CD4-positive, alpha-beta T cell (primary cell): ENCODE measurements at places on chromosomes 5 and 9. TPM values are rescaled to one million over a fixed set of nuclear protein-coding genes. Genes with fewer than 3 reads are reported as not detected.
A peak's percentile ranks its signal among the peaks of the same experiment; 100 is the strongest.

DNA sequence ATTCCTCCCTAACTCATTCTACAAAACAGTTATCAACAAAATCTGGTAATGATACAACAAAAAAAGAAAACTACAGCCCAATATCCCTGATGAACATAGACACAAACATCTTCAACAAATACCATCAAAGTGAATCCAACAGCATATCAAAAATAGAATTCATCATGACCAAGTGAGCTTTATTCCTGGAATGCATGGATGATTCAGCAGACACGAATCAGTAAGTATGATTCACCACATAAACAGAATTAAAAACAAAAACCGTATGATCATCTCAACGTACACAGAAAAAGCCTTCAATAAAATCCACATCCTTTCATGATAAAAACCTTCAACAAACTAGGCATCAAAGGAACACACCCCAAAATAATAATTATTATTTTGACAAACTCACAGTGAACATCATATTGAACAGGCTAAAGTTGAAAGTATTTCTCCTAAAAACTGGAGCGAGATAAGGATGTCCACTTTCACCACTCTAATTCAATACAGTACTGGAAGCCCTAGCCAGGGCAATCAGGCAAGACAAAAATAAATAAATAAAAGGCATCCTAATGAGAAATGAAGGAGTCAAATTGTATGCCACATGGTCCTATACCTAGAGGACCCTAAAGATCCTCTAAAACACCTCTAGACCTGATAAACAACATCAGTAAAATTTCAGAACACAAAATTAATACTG lies 305.1 kb upstream of the RGMB start:
- H3K4me3 ChIP-seq: no peak overlapping the region
- no peaks in the 10 kb centered on the region for H3K36me3 ChIP-seq
- no peaks in the 10 kb centered on the region for H3K4me1 ChIP-seq
- no peaks in the 10 kb centered on the region for H3K27me3 ChIP-seq

GRCh38 chr5:149456597-149457392 lies 77.7 kb upstream of the IL17B start:
- no peaks in the 10 kb centered on the region for H3K27me3 ChIP-seq
- no peak overlapping the region for H3K4me3 ChIP-seq
- no peaks in the 10 kb centered on the region for H3K4me1 ChIP-seq
- H3K27ac ChIP-seq: no peak overlapping the region
- no peak for DNase-seq
- H3K36me3 ChIP-seq: no peaks in the 10 kb centered on the region

DNA sequence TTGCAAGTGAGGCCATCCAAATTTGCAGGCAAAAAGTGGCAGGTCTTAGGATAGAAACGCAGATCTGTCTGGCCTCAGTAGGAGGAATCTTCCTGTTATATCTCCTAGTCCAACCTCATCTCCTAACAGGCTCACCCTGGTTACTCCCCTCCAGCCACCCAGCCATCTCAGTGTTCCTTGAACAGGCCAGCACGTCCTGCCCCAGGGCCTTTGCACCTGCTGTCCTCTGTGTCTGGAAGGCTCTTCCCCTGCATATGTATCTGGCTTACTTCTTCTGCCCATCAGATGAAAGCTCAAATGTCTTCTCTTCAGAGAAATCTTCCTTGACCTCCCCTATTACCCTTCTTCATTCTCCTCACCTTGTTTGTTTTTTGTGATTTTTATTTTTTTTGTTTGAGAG lies 107.3 kb upstream of the ALDH1B1 start:
- no peaks in the 10 kb centered on the region for H3K27me3 ChIP-seq
- no peak for DNase-seq
- H3K36me3 ChIP-seq: no peaks in the 10 kb centered on the region
- no peak overlapping the region for H3K4me3 ChIP-seq
- H3K4me1 ChIP-seq: no peaks in the 10 kb centered on the region
- no peak overlapping the region for H3K27ac ChIP-seq

- peaks cover 100% of the 10 kb centered on the region for H3K36me3 ChIP-seq
- H3K4me1 ChIP-seq: no peaks in the 10 kb centered on the region
- H3K27me3 ChIP-seq: no peaks in the 10 kb centered on the region
- H3K4me3 ChIP-seq: no peak overlapping the region
- no peak overlapping the region for H3K27ac ChIP-seq
Observed at GRCh38 chr5:96745844-96746531, 61.8 kb downstream of the ERAP1 start.

GRCh38 chr5:121688781-121689180 lies 162.9 kb upstream of the FTMT start:
- no peak overlapping the region for H3K27ac ChIP-seq
- H3K4me1 ChIP-seq: no peaks in the 10 kb centered on the region
- no peak overlapping the region for H3K4me3 ChIP-seq
- no peak for DNase-seq
- no peaks in the 10 kb centered on the region for H3K36me3 ChIP-seq

DNA sequence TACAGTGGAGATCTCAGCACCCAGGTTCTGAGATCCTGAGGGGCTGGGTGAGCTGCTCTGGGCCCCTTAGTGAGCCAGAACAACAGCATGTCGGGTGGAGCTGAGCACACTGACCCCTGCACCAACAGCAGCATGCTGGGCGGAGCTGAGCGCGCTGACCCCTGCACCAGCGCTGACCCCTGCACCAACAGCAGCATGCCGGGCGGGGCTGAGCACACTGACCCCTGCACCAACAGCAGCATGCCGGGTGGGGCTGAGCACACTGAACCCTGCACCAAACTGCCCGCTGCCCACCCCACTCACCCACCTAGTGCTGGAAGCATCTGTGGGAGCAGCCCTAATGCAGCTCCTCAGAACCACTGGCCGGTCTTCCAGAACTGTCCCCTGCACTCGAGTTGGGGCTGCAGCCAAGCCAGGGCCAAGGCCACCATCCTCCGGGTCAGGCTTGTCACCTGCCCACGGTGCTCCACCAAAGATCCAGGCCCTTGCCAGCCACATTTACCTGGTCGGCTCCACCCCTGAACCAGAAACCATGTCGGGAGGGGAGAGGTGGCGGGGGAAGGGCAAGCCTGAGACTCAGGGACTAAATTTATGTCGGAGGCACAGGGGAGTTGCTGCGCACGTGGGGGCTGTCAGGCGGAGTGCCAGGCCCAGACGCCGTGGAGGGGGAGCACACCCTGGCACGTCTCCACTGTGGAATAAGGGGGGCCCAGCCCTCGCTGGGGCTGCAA lies 80.3 kb downstream of the ADAMTS2 start:
- H3K27me3 ChIP-seq: no peaks in the 10 kb centered on the region
- no peaks in the 10 kb centered on the region for H3K36me3 ChIP-seq
- H3K4me1 ChIP-seq: no peaks in the 10 kb centered on the region
- H3K4me3 ChIP-seq: no peak overlapping the region

DNA sequence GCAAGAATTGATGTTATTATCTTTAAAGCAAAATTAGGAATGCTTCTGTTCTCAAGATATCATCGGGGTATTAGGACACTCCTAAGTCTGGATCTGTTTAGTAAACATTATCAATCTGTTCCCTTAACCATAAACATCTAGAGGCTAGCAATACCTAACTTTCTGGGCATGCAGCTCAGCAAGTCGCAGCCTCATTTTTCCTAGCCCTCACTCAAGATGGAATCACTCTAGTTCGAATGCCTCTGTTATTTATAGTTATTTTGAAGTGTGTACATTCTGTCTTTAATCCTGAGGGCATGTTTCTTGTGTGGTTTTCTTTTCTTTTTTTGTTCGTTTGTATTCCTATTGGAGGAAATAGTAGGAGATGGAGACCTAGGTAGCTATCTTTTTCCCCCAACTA lies 66.9 kb downstream of the FER start:
- H3K4me3 ChIP-seq: no peak overlapping the region
- H3K27me3 ChIP-seq: no peaks in the 10 kb centered on the region
- no peak for DNase-seq
- H3K4me1 ChIP-seq: no peaks in the 10 kb centered on the region

GRCh38 chr5:139633295-139634027 lies 14.7 kb upstream of the CXXC5 start:
- no peak overlapping the region for H3K27ac ChIP-seq
- peaks cover 49% of the 10 kb centered on the region for H3K4me1 ChIP-seq
- H3K4me3 ChIP-seq: no peak overlapping the region
- DNase-seq: peak; percentile 50

DNA sequence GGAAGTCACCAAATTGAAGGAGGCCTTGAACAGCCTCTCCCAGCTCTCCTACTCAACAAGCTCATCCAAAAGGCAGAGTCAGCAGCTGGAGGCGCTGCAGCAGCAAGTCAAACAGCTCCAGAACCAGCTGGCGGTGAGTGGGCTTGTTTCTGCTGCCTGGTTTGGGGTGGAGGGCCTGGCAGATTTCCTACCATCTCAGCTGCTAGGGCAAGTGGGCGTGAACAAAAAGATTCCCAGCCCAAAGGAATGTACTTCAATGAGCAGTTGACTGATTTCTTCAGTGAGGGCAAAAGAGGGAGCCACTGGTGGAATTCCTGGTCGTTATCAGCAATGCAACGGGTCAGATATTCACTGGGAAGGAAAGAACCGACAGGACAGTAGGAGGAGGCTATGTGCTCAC lies 12.6 kb upstream of the TTC23L start:
- H3K27me3 ChIP-seq: peaks cover 3% of the 10 kb centered on the region
- no peak overlapping the region for H3K4me3 ChIP-seq
- H3K27ac ChIP-seq: no peak overlapping the region
- no peaks in the 10 kb centered on the region for H3K4me1 ChIP-seq
- no peak for DNase-seq

NUP155 gene
- total RNA-seq: 21.6 TPM

CCL27 gene
- not detected for total RNA-seq

DMRTA1 gene
- not detected for total RNA-seq

VAV2 gene
- 1.6 TPM for total RNA-seq

ARID3C gene
- total RNA-seq: 0.34 TPM

FBN2 gene
- 0.06 TPM for total RNA-seq

TMEM252 gene
- total RNA-seq: not detected

PCDHGA6 gene
- not detected for total RNA-seq

KIF27 gene
- total RNA-seq: 5.1 TPM

SPINK5 gene
- not detected for total RNA-seq

EGFL7 gene
- not detected for total RNA-seq
